ENCODE measurements at places on chromosomes 12 and 14.

- DNase-seq = no peak
Observed at GRCh38 chr14:72466325-72466724, 427.6 kb downstream of the DPF3 start.

- DNase-seq = no peak
Observed at GRCh38 chr12:44875417-44875953, 630 bp downstream of the NELL2 start.

DNA sequence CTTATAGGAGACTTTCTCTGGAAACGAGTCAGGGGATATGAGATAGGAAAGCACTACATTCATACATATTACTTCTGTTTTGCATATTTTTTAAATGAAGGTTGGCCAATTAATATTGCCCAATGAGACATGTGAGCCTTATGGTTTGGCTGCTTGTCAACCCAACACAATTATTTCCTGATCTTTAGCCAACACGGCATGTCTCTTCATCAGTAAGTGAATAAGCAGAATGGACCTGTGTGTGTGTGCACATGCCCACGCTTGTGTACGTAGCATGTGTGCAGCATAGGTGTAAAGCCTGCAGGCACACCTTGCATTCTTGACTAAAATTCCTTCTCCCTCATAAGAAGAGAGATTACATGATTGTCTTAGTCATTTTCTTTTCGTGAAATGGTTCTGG lies 88.3 kb downstream of the STON2 start:
- peak; percentile 55 for DNase-seq

GRCh38 chr12:14303661-14304155 lies 61.8 kb upstream of the ATF7IP start:
- DNase-seq = peak; percentile 27

DNA sequence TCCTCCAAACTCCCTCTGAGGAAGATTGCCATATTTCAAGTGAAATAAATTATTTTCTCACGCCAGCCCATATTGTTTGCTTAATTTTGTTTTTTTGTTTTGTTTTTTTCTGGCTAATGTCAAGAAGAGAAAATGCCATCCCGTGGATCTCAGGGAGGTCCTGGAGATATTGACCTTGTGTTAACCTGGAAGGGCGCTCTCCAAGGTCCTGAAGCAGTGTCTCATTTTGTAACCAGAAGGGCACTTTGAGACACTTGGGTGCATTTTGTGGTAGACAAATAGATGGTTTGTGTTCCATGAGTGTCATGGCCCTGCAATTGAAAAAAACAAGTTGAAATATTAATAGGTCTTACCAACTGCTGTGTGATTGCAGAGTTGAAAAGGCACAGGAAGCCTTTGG lies 268.9 kb downstream of the SUDS3 start:
- DNase-seq = no peak

GRCh38 chr12:98653866-98654493 lies 8.9 kb downstream of the APAF1 start:
- DNase-seq = peak; percentile 73

GRCh38 chr12:49505672-49506071 lies 33.2 kb upstream of the KCNH3 start:
- DNase-seq = no peak

- no peak for DNase-seq
Observed at GRCh38 chr14:63777024-63777423, 49.2 kb upstream of the SGPP1 start.

All from inflammatory macrophage treated with lipopolysaccharide for 4 hours (primary cell).